ENCODE measurements at places on chromosomes 3 and 15.

DNA sequence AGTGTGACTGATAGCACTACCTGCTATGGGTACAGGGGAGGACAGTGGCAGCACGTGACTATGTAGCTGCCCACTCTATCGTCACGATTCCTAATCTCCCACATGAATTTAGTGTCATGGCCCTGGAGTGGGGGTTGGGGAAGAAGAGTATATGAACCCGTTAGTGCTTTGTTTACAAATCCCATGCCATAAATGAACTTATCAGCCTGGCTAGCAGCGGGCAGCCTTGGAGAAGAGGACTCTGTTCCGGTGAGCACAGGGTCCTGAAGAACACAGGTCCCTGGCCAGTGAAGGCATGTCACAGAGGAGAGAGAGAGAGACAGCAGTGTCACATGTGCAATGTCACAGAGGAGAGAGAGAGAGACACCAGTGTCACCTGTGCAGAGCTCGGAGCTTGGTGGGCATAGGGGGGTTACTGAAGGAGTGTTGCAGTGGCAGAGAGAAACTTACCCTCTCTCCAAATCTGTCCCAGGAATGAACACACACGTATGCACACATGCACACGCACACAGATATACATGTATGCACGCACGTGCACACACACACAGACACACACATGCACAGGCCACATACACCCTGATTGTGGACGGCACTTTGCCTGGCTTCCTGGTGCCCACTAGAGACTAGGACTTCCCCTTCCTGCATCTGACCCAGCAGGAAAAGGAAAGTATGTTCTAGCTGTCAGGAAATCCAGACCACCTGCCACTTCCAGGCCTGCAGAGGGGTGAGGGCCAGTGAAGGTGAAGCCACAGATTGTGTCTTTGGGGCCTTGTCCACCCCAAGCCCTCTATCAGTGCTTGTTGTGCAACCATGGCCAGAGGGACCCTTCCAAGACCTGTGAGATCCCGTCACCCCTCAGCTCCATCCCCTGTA, 26.3 kb downstream of the ITGA11 start:
- no peak for DNase-seq

- DNase-seq: peak; percentile 16
Measured at GRCh38 chr15:83559310-83559966, 94.5 kb upstream of the ADAMTSL3 start.

DNA sequence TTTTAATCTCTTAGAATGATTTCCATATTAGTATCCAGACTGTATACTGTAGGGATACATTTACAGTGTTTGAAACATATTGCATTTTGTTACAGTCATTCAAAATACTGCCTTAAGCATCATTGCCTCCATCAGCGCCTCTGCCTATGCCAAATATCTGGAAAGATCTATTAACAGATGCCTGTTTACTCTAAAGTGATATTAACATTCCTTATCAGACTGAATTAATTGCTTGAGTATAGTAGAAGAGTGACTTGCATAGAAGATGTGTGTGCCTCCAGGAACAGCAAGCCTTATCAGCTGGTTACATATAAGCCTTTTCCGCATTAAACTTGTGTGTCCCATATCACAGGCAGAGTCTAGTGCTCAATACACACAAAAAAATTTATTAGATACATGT, 379.1 kb downstream of the CADM2 start:
- DNase-seq: no peak

- DNase-seq: no peak
Measured at GRCh38 chr3:126497956-126498355, 19.6 kb downstream of the UROC1 start.

GRCh38 chr3:152376351-152377183, 107.8 kb downstream of the MBNL1 start:
- no peak for DNase-seq

DNA sequence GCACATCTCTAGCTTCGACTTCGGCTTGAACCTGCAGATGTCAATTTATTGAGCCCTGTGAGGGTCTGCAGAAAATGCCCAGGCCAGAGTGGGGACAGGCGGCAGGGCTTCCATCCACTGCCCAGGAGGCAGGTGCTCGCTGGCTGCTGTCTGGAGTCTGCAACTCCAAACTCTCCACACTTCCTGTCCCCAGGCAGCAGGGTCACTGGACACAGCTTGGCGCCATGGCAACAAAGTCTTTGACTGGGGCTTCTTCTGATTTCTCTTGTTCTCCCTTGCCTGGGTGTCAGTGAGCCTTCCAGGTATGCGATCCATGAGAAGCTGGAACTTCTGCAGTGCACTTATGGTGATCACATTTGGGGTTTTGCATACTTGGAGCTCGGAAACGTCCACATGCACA, 33.5 kb downstream of the SV2B start:
- DNase-seq: no peak

DNA sequence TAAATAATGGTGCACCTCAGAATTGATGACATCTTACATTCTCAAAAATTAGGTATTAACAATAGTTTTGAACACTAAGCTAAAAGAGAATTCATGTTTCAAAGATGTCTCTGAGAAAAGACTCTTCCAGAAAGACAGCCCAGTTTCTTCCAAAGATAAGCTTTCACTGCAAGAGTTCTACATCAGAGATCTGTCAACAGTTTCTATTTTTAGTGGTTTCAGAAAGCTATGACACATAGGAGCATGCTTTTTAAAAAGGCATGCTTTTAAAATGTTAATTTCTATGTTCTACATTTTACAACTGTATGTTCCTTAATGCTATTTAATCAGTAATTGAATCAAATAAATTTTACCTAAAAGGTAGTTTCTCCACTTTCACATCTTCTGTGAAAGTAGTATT, 88.2 kb downstream of the PLOD2 start:
- no peak for DNase-seq

DNA sequence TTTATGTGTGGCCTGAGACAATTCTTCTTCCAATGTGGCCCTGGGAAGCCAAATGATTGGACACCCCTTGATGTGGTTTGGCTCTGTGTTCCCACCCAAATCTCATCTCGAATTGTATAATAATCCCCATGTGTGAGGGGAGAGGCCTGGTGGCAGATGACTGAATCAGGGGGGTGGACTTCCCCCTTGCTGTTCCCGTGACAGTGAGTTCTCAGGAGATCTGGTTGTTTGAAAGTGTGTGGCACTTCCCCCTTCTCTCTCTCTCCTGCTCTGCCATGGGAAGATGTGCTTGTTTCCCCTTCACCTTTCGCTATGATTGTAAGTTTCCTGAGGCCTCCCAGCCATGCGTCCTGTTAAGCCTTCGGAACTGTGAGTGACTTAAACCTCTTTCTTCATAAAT, 60.1 kb upstream of the PARL start:
- no peak for DNase-seq

DNA sequence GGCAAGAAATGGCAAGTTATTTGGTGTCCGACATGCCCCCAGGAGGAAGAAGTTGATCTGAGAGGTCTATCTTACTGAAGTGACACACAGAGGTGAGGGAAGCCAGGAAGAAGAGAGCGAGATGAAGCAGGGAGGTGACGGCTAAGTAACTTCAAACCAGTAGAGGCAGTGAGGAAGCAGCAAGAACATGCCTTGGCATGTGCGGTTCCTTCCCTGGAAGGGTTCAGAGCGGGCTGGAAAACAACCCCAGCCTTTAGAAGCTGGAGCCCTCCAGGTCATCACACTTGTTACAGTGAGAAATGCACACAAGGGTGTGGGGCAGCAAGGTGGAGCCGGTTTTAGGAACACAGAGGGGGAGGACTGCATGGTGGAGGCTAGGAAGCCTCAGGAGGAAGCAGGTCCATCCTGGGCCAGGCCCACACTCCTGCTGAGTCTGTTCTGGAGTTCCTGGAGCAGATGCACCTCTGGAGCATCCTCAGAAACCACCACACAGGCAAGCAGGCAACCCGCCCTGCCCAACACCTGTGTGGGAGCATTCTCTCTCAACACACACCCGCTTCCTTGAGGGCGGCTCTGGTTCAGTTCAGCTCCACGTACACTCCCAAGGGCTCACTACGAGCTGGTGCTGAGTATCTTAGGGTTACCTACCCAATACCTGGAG, 47.1 kb downstream of the POC1A start:
- DNase-seq: no peak

DNA sequence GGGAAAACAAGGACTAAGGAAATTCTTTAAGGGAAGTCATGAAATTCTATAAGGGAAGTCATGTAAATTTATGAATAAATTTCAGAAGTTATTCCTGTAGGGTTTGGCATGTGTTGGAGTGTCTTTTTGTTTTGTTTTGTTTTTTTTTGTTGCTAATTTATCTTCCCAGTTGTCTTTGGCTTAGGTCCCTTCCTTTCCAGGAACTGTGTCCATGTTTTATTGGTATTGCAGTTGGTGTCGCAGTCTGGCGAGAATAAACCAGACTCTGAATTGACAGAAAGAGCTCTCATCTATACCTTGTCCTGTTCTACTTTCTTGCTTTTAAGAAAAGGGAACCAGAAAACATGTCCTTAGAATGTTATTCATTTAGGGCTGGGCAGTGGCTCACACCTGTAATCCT, 57.6 kb downstream of the SGO1 start:
- no peak for DNase-seq

DNA sequence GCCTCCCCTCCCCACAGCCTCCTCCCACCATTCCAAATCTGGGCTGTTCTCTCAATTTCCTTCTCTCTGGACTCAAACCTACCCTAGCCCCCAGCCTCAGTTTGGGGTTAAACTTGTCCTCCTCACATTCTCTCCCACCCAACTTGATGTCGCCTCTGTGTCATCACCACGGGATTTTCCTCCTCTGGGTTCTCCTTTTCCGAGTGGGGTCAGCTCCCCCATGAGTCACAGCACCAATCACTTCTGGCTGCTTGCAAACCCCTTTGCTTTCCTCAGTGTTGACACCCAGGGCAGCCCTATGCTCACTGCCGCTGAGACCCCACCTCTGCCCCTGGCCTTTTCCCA, 451 bp downstream of the CCR5AS start:
- DNase-seq: peak; percentile 9

DNA sequence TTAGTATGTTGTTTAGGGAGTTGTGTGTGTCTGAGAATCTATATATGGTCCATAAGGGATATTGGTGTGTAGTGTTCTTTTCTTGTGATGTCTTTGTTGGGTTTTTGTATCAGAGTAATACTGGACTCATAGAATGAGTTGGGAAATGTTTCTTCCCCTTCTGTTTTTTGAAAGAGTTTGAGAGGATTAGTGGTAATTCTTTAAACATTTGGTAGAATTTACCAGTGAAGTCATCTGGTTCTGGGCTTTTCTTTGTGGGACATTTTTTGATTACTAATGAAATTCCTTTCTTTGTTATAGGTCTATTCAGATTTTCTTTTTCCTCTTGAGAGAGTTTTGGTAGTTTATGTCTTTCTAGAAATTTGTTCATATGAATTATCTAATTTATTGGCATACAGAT, 16.9 kb downstream of the ACKR2 start:
- DNase-seq: no peak

DNA sequence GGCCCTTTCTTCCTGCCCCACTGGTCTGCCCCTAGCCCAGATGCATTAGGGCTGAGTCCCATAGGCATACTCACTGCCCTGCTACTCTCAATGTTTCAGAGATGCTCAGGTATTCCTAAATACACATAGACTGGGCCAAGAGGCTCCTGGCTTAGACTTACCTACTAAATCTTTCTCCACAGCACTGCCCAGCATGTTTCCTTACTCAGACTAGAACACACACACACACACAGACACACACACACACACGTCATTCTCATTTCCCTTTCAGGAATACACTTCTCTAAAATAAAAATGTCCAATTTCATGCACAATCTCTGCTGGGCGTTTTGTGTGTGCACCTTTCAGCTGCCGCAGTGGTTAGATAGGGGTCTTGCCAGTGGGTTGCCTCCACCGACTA, 175.7 kb downstream of the FAM43A start:
- no peak for DNase-seq

DNA sequence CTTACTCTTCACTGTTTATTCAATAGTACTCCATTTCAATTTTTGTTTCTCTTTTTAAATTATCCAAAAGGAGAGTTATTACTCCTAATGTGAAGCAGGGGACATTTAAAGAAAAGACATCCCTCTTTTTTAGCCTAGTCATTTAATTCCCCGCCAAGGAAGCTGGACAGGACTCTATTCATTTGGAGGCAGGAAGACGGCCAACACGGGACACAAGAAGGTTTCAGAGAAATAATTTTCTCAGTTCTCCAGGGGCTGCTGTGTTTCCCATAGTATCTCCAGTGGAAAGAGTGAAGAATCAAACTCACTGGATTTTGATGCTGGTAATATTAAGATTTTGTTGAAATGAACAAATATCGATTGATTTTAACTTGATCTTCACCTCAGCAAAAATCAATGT, 833.7 kb downstream of the ROBO2 start:
- DNase-seq: no peak

GRCh38 chr3:128426128-128426921, 40.4 kb downstream of the DNAJB8 start:
- DNase-seq: peak; percentile 36

GRCh38 chr15:80989518-80990478, at the start of gene MESD:
MESD (minus strand) TSS chr15:80989819; CDS start chr15:80989791, 28 bp downstream.
- DNase-seq: peak; percentile 96

- no peak for DNase-seq
Measured at GRCh38 chr3:66785191-66785909, 212.8 kb upstream of the KBTBD8 start.

DNA sequence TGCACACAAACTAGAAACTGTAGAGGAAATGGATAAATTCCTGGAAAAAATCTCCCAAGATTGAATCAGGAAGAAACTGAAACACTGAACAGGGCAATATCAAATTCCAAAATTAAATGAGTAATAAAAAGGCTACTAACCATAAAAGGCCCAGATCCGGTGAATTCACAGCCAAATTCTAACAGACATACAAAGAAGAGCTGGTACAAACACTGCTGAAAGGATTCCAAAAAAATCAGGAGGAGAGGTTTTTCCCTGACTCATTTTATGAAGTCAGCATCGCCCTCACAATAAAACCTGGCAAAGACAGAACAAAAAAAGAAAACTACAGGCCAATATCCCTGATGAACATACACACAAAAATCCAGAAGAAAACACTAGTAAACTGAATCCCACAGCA, 462.4 kb upstream of the THBS1 start:
- no peak for DNase-seq

GRCh38 chr3:59727902-59728586, 678.2 kb upstream of the CFAP20DC start:
- no peak for DNase-seq

- DNase-seq: peak; percentile 30
Measured at GRCh38 chr3:66473692-66474091, 27.1 kb downstream of the LRIG1 start.

DNA sequence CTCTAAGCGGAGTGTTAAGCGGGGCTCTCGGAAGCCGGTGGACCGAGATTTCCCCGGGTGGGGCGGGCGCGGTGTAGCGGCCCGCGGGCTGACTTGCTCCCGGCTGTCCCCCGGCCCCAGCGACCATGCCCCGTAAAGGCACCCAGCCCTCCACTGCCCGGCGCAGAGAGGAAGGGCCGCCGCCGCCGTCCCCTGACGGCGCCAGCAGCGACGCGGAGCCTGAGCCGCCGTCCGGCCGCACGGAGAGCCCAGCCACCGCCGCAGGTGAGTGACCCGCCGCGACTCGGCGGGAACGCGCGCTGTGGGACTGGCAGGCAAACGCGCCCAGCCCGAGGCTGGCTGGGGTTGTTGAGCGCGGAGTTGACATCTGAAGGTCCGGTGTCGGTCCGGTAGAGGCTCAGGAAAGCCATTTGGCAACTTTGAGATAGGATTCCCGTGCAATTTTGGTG, 1.3 kb downstream of the SMC4 start:
- DNase-seq: no peak
